ENCODE measurements at places on chromosomes 12 and 14. TPM values are rescaled to one million over a fixed set of nuclear protein-coding genes. Genes with fewer than 3 reads are reported as not detected.

DNA sequence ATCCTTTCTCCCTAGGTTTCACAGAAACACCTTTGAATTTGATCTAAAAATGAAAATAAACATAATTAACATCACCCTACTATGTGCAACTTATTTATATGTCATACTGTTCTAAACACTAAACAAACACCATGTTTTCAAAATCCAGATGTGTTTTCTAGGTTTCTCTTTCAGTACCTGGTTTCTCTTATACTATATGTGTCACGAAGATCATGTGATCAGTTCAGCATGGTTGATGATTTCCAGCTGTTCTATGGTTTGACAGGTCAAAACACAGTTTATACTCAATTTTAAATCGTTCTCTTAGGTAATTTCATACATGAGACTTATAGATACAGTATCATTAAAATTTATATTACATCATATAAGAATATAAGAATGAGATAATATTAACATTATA, 373.1 kb downstream of the SOX5 start:
- DNase-seq = no peak

GRCh38 chr12:124792961-124793441, 70.7 kb downstream of the SCARB1 start:
- no peak for DNase-seq

Gene CIPC
- total RNA-seq = 8.2 TPM

DNA sequence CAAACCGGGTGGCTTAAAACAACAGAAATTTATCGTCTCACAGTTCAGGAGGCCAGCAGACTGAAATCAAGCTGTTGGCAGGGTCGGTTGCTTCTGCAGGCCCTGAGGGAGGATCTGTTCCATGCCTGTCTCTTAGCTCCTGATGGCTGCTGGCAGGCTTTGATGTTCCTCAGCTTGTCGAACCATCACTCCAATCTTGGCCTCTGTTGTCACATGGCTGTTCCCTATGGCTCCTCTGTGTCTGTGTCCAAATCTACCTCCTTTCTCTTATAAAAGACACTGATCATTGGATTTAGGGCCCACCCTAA, 14.0 kb downstream of the NFATC4 start:
- no peak for DNase-seq

DNA sequence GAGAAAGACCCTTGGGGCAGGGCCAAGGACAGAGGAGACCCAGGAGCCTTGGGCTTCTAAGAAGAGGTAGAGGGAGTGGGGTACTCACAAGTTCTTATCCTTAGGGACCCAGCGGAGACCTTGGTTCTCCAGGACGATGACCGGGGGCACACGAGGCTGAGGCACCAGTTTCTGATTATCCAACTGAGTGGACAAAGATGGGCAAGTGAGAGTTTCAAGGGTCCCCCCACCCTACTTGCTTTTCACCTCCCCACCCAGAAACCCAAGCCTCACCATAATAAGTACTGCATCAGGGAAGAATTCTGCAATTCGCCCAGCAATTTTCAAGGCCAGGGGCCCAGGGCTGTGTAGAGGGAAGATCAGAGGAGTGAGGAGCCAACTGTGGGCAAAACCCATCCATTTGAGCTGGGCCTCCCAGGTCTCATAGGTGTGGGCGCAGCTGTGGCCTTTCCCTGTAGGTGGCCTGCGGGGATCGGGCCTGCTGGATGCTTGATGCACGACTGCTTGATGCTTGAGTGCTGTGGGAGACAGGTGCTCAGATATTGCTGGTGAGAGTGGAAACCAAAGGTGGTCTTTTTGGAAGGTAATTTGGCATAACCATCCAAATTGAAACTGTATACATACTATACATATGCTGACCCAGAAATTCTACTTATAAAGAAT, 2.0 kb downstream of the EMC9 start:
- no peak for DNase-seq

DNA sequence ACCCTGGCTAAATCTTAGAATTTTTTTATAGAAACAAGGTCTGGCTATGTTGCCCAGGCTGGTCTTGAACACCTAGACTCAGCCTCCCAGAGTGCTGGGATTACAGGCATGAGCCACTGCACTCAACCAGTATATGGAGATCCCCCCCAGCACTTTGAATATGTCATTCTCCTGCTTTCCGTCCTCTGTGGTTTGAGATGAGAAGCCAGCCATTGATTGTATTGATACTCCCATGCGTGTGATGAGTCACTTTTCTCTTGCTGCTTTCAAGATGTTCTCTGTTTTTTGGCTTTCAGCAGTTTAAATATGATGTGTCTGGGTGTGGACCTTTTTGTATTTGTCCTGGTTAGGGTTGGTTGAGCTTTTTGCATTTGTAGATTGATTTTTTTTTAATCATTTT, 75.2 kb upstream of the DNM1L start:
- DNase-seq = no peak

Gene AJUBA
- total RNA-seq = 1.1 TPM

GRCh38 chr14:81437244-81437643, 37.1 kb upstream of the STON2 start:
- no peak for DNase-seq

Measured in CD4-positive, alpha-beta T cell (primary cell).